T-helper 2 cell treated with Interferon-gamma antibody and Interleukin-4, amounts not matched to agents 5 μg/mL and 100 μg/mL, for 36 hours (primary cell): ENCODE measurements at places on chromosomes 12 and 14.

- no peak for DNase-seq
Measured at GRCh38 chr14:74516451-74517160, 23.0 kb downstream of the ISCA2 start.

- DNase-seq, result no peak
Measured at GRCh38 chr14:67449096-67449495, 37.1 kb upstream of the PLEK2 start.

DNA sequence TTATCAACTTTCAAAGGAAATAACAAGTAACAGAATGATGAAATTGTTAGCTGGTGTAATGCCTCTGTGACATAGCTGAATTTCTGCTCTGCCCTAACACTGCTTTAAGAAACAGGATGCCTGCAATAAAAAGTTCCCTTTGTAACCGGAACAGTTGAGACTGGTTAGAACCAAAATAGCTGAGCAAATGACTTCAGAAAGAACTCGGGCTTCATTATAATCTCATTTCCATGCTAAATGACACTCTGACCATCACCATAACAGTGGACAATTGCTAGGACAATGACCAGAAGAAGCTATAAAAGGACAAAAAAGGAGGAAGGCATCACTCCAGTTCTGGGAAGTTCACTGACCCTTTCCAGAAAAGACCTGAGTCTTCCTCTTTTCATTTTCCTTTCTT lies 23.5 kb upstream of the PYGL start:
- DNase-seq, result no peak

DNA sequence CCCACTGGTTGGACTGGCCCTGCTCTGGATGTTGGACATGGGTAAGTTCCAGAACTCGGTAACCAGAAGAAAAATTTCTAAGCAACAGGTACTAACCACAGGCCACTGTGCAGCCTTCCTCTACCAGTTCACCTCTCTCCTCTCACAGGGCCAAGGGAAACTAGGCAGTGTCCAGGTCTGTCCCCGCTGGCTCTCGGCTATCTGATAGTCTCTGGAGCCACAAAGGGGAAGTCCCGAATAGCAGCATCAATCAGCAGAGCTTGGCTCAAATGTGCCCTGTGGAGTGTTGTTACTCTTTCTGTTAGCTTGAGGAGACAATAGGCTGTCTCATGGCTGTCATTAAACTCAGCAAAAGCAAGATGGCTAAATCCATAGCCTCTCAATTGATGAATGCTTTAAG lies 73.2 kb downstream of the TSPAN11 start:
- DNase-seq, result no peak

GRCh38 chr12:47323802-47324201 lies 244.0 kb upstream of the AMIGO2 start:
- DNase-seq, result no peak
